Colonic mucosa (tissue), 4 donors: ENCODE measurements at places on chromosomes 1 and 21. TPM values are rescaled to one million over a fixed set of nuclear protein-coding genes. Genes with fewer than 3 reads are reported as not detected.

Gene CA6
- total RNA-seq = not detected

Gene NUDT4B
- not detected for total RNA-seq

Gene LAX1
- total RNA-seq = 1.3 TPM

Gene XKR8
- total RNA-seq = 9.8 TPM

Gene ADAM30
- not detected for total RNA-seq
